ENCODE measurements at places on chromosomes 7 and 10. TPM values are rescaled to one million over a fixed set of nuclear protein-coding genes. Genes with fewer than 3 reads are reported as not detected.

The MYH16 gene
- not detected for total RNA-seq

The NEURL1 gene
- total RNA-seq = 2.7 TPM

The INMT gene
- total RNA-seq = 2.6 TPM

The FHIP2A gene
- 49.4 TPM for total RNA-seq

The SRGN gene
- total RNA-seq = not detected

The SPDYE2B gene
- not detected for total RNA-seq

The ZNF853 gene
- 32.2 TPM for total RNA-seq

DNA sequence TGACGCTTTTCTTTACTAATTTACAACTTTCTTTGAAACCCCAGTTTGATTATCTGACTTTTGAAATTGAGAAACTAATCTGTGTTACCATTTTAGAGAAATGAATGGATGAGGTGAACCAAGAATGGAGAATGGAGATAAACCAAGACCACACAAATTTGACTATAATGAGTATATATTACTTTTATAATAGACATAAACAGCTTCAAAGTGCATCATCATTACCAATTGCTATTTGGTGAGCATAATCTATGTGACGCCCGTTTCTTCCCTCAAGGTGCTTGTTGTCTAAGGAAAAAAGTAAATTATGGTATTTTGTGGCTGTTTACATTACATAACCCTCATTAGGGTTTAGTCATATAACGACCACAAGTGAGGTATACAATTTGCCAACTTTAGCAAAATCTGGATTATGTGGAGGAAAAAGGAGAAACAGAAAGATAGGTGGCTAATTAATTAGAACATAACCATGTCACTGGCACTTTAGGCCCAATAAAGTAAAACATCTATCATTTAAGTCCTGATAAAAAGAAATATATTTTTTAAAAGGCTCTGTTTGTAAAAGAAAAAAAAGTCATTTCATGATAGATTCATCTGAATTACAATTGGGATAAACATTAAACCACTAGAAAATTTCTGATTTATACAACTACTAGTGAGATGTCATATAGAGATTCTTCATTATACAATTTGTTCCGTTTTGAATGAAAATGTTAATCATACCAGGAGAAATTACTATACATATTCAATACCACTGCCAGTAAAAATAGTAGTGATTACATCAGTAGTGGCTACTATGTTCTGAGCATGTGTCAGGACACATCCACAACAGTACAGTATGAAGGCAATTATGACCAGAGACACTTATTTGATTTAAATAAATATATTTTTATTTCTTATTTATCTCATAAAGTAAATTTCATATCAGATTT is 118.2 kb upstream of the FAM133B start:
- no peaks in the 10 kb centered on the region for H3K27me3 ChIP-seq
- no peak for DNase-seq
- no peak overlapping the region for H3K27ac ChIP-seq
- H3K4me3 ChIP-seq = no peak overlapping the region
- H3K36me3 ChIP-seq = no peaks in the 10 kb centered on the region

DNA sequence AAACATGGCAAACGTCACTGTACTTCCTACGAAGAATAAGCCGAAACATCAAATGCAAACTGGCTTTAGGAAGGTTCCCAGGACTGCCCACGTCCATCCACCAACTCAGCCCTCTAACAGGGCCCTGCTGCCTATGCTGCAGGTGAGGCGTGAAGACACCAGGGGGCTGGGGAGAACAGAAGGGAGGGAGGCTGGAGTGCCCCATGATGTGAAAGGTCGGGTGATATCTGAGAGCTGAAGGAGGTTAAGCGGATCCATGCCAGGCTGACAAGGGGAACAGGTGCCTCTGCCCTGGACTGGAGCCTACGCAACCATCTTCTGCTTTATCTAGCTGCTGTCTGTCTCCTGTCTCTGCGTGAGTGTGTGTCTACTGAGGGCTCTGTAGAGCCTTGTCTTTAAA is 40.2 kb upstream of the ATP6V0A4 start:
- H3K4me1 ChIP-seq = peaks cover 14% of the 10 kb centered on the region
- H3K27ac ChIP-seq = peak overlapping the region; percentile 61
- no peaks in the 10 kb centered on the region for H3K27me3 ChIP-seq
- H3K36me3 ChIP-seq = peaks cover 9% of the 10 kb centered on the region

GRCh38 chr7:5423306-5423975 is at the start of gene TNRC18:
TNRC18 (minus strand) TSS chr7:5423834; CDS start chr7:5421246, 2,588 bp downstream.
- peak; percentile 52 for DNase-seq
- peak within 1 kb of the TSS; percentile 96 for H3K4me3 ChIP-seq
- peak within 1 kb of the TSS; percentile 100 for H3K27ac ChIP-seq
- H3K4me1 ChIP-seq = peaks cover 13% of the 10 kb centered on the region
- H3K27me3 ChIP-seq = no peaks in the 10 kb centered on the region
- no peaks in the 10 kb centered on the region for H3K36me3 ChIP-seq

GRCh38 chr7:95730493-95731280 is 41.7 kb upstream of the DYNC1I1 start:
- H3K4me3 ChIP-seq = no peak overlapping the region
- no peaks in the 10 kb centered on the region for H3K36me3 ChIP-seq
- DNase-seq = no peak
- no peak overlapping the region for H3K27ac ChIP-seq
- H3K4me1 ChIP-seq = no peaks in the 10 kb centered on the region
- H3K27me3 ChIP-seq = no peaks in the 10 kb centered on the region

DNA sequence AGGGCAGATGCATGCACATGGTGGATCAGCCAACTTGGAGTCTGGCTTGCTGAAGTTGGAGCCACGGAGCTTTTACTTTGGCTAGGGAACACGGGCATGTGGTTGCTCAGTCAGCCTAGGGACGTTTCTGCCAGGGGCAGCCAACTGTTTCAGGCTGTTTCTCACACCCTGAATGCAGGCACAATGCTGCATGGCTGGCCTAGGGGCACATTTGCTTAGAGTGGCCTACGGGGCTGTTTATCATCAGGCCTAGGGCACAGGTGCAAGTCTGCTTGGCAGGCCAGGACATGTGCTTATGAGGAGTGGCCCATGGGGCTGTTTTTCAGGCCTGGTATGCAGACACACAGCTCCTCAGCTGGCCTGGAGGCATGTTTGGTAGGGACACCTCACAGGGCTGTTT is 107.4 kb downstream of the GSAP start:
- no peaks in the 10 kb centered on the region for H3K4me1 ChIP-seq
- DNase-seq = no peak
- H3K27ac ChIP-seq = no peak overlapping the region
- H3K4me3 ChIP-seq = no peak overlapping the region

GRCh38 chr10:132919374-132920100 is 22.8 kb downstream of the CFAP46 start:
- no peaks in the 10 kb centered on the region for H3K4me1 ChIP-seq
- no peaks in the 10 kb centered on the region for H3K36me3 ChIP-seq
- DNase-seq = no peak
- H3K27ac ChIP-seq = no peak overlapping the region

DNA sequence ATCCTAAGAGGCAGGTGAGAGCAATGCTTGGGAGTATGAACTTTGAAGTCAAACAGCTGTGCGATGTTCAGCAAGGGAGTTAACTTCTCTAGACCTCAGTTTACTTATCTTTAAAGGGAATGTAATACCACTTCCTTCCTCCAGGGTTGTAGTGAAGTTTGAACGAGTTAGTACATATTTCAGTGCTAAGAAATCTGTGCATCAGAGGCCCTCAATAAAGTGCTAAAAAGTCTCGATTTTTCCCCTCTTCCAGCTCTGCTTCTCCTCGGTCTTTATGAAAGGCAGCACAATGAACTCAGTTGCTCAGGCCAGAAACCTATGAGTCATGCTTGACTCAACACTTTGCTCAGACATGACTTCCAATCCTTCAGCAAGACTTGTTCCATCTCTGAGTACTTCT is 418.9 kb downstream of the MDFIC start:
- H3K27ac ChIP-seq = no peak overlapping the region
- H3K4me1 ChIP-seq = no peaks in the 10 kb centered on the region
- H3K27me3 ChIP-seq = no peaks in the 10 kb centered on the region
- peak; percentile 77 for DNase-seq

GRCh38 chr10:30435073-30435422 is 1.1 kb downstream of the MAP3K8 start:
- peaks cover 4% of the 10 kb centered on the region for H3K36me3 ChIP-seq
- H3K27me3 ChIP-seq = no peaks in the 10 kb centered on the region
- H3K4me1 ChIP-seq = peaks cover 33% of the 10 kb centered on the region
- H3K4me3 ChIP-seq = peak overlapping the region; percentile 59

- H3K4me1 ChIP-seq = no peaks in the 10 kb centered on the region
- no peak overlapping the region for H3K27ac ChIP-seq
- no peak overlapping the region for H3K4me3 ChIP-seq
- DNase-seq = no peak
These were observed 85.8 kb downstream of the CALN1 start for GRCh38 chr7:72326365-72326764.

DNA sequence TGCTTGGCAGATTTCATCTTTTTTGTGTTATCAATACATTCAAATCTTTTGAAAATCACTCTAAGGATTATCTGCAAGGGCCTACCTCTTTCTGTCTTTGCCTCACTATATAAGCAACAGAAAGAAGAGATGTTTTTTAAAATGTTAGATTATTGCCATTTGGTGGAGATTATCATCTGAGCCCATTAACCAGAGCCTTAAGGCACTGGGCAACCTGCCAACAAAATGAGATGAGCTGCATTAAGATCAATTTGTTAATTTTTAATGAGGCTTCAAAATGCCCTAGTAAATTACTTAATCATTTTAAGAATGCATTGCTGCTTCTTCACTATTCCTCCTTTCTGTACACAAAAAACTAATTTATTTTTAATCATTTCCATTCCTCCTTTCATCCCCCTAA is 314.1 kb downstream of the SNX13 start:
- H3K4me1 ChIP-seq = peaks cover 5% of the 10 kb centered on the region
- no peaks in the 10 kb centered on the region for H3K36me3 ChIP-seq
- no peaks in the 10 kb centered on the region for H3K27me3 ChIP-seq
- H3K27ac ChIP-seq = no peak overlapping the region
- DNase-seq = no peak
- no peak overlapping the region for H3K4me3 ChIP-seq

DNA sequence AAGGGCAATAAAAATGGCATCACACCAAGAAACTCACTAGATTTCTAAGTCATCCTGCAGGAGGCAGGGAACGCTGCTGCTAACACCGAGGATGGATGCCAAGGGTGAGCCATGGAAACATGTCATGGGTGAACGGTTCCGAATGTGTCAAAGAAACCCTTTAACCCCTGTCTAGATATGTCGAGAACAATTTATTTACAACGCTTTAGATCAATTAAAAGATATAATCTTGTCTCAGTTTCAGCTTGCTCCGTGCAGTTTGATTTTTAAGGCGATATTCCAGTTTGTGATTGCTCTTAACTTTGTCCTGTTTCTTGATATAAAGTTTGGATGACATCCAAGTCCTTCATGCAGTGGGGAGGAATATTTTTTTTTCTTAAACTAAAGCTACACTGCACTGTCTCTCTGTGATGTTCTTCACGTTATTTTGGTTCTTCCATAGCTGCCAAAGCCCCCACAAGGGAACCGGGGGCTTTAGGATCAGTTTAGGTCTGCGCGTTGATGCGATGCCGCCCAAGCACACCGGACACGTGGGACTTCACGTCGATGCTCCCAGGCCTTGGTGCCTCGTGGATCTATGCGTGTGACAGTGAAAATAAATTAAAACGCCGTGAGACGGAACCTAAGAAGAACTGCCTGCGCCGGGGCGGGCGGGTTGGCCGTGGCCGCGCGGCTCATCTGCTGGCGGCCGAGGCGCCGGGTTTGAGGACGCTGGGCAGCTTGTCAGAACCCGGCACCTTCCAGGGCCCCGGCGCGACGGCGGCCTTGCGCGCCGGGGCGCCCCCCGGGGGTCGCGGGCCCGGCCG is 220.3 kb downstream of the PHTF2 start:
- H3K4me1 ChIP-seq = peaks cover 5% of the 10 kb centered on the region
- H3K27ac ChIP-seq = no peak overlapping the region
- peak overlapping the region; percentile 20 for H3K4me3 ChIP-seq
- H3K27me3 ChIP-seq = no peaks in the 10 kb centered on the region

DNA sequence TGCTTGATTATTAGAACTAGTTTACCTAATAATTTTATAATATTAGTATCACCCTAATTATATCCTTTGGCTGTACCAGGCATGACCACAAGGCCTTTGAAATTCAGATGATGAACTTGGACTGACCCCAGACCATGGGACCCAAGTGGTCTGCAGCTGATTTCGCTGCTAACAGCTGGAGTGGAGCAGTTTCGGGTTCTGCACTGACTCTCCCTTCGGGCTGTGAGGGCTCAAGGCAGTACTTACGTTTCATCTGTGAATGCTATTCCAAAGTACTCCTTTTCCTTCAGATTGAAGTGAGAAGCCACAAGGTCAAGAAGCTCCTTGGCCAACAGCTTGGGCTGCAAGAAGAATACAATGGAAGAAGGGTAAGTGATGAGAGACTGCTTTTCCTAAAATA is 223.8 kb downstream of the PRPF18 start:
- H3K4me1 ChIP-seq = peaks cover 21% of the 10 kb centered on the region
- no peak overlapping the region for H3K4me3 ChIP-seq
- H3K27me3 ChIP-seq = no peaks in the 10 kb centered on the region
- DNase-seq = peak; percentile 61
- no peak overlapping the region for H3K27ac ChIP-seq

GRCh38 chr10:44910602-44911001 is 535 bp upstream of the TMEM72 start:
- no peaks in the 10 kb centered on the region for H3K27me3 ChIP-seq
- no peak overlapping the region for H3K4me3 ChIP-seq
- no peak for DNase-seq
- peak overlapping the region; percentile 71 for H3K27ac ChIP-seq
- no peaks in the 10 kb centered on the region for H3K36me3 ChIP-seq

DNA sequence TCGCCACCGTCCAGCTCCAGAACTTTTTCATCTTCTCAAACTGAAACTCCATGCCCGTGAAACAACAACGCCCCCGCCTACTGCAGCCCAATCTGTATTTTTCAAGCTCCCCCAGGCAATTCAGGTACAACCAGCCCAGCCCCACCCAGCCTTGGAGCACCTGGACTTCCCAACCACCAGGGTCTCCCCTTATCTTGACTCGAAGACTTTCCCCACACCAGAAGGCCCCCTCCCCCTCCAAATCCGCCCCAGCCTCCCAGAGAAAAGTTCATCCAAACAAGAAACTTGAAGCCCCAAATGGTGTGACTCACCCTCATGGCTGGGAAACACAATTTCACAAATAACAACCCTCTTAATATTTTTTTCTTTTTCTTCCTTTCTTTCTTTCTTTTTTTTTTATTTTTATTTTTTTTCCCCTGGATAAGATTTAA is 10.6 kb downstream of the ZCCHC24 start:
- peaks cover 6% of the 10 kb centered on the region for H3K36me3 ChIP-seq
- no peak overlapping the region for H3K4me3 ChIP-seq
- peaks cover 73% of the 10 kb centered on the region for H3K4me1 ChIP-seq

GRCh38 chr7:150390205-150390604 is 11.1 kb downstream of the ZNF775 start:
- no peak overlapping the region for H3K27ac ChIP-seq
- H3K4me3 ChIP-seq = no peak overlapping the region
- H3K36me3 ChIP-seq = peaks cover 3% of the 10 kb centered on the region
- H3K27me3 ChIP-seq = no peaks in the 10 kb centered on the region

- no peaks in the 10 kb centered on the region for H3K4me1 ChIP-seq
- DNase-seq = no peak
- no peak overlapping the region for H3K4me3 ChIP-seq
- H3K27ac ChIP-seq = no peak overlapping the region
These were observed 309.2 kb downstream of the GFRA1 start for GRCh38 chr10:115963848-115964247.

GRCh38 chr7:7237201-7237977 is 55.0 kb downstream of the C1GALT1 start:
- peaks cover 13% of the 10 kb centered on the region for H3K4me1 ChIP-seq
- no peak overlapping the region for H3K4me3 ChIP-seq
- H3K27ac ChIP-seq = peak overlapping the region; percentile 71

- H3K36me3 ChIP-seq = no peaks in the 10 kb centered on the region
- no peak overlapping the region for H3K27ac ChIP-seq
- no peaks in the 10 kb centered on the region for H3K4me1 ChIP-seq
These were observed 129.9 kb downstream of the DOCK4 start for GRCh38 chr7:112076324-112076723.
